ENCODE measurements at places on chromosomes 11 and 22.

DNA sequence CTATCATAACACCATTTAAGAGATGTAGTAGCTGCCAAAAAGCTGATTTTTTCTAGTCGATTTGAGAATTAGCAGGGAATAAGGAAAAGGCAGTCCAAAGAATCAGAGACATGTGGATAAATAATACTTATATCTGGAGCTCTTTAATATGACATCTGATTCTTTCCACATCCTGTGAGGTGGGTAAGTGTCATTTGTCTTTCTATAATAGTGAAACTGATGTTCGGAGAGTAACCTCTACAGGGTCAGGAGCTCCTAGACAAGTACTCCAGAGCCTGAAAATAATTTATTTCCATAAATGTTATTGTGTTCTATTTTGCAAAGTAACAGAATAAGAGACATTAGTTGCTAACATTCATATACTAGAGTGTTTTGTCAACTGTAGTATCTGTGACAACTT, 367.6 kb downstream of the DYNC2H1 start:
- no peak for DNase-seq

DNA sequence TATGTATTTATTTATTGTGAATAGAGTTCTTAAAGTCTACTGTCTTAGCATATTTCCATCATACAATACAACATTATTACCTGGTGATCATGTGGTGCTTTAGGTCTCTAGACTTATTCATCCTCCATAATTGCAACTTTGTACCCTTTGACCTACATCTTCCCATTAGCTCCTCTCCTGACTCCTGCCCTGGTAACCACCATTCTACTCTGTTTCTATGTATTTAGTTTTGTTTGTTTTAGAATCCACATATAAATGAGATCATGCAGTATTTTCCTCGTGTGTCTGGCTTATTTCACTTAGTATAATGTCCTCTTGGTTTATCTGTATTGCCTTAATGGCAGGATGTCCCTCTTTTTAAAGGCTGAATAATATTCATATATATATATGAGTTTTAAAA, 22.7 kb downstream of the NCAM1 start:
- DNase-seq, result no peak

GRCh38 chr11:33706546-33706945, 5.9 kb upstream of the C11orf91 start:
- no peak for DNase-seq

- no peak for DNase-seq
These were observed 19.1 kb upstream of the RCN1 start for GRCh38 chr11:32071811-32072210.

- DNase-seq, result peak; percentile 20
These were observed 934.9 kb downstream of the BRD1 start for GRCh38 chr22:48892578-48893287.

DNA sequence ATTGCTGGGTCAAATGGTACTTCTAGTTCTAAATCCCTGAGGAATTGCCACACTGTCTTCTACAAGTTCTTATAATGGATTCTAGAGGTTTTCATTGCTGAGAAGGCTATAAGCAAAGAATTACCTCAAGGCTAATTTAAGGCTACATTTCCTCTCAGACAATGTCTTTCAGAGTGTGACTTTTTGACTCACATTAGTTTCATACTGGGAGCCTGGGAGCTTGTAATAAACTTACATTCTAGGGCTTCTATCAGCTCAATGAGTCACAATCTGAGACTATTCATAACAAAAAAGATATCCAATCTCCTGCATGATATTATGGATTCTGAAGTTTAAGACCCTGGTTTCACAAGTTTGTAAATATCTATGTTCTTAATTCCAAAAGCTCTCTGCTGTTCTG, 408.7 kb downstream of the LRRC4C start:
- DNase-seq, result no peak

DNA sequence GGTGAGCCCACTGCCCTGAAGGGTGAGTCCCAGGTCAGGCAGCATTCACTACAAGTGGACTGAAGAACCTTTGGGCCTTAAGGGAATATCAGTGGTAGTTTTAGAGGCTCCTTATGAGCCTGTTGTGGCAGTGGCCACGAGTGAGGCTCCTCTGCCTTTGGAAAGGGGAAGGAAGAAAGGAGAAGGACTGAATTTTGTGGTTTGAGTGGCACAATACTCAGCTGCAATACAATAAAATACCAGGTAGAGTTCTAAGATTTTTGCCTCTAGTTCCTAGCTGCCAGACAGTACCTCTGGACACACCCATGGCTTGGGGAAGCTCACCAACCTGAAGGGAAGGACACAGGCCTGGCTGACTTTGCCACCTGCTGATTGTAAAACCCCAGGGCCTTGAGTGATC, 260.9 kb downstream of the DYNC2H1 start:
- DNase-seq, result no peak

DNA sequence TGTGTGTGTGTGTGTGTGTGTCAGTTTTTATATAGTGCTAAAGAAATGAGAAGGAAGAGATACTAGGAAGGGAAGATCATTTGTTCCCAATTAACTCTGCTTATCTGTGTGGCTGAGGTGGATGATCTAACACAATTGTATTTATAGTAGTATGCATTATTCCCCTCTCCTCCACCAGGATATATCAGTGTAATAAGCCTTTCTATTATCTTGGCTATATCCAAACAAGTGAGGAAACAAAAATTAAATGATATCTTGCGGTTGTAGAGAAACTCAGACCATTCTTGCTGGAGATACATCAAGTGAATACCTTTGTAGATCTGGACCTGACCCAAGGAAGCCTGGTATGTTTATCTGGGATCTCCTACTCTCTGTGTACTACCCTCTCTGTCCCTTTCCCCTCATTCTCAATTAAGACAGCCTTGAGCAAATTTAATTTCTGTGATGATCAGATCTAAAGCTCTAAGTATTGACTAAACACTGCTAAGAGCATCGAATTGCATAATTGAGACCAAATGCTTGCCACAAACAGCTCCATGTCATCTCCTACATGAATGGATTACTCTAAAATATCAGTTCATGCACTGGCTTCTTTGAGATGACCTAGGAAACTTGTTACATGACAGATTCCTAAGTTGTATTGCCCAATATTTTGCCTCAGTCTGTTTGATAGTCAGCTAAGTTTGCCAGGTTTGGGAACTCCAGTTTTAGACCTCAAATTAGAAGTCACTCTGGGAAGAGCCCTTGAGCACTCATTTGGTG, 185.3 kb upstream of the CTSC start:
- DNase-seq, result no peak

DNA sequence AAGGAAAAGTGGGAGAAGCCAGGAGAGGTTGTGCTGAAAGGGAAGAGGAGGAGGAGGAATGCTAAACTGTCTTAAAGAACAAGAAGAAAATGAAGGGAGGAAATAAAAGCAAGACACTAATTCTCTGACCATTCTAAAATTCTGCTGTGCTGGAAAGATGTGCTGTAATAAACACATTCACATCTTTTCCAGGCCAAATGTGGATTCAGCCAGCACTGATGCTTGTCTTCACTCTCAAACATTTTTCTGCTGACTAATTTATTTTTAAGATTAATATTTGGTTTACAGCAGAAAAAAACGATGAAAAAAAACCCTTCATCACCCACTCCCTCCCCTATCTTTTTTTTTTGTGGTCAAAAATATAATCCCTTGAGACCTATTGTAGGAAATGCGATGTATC, 223.6 kb downstream of the SWAP70 start:
- DNase-seq, result no peak

DNA sequence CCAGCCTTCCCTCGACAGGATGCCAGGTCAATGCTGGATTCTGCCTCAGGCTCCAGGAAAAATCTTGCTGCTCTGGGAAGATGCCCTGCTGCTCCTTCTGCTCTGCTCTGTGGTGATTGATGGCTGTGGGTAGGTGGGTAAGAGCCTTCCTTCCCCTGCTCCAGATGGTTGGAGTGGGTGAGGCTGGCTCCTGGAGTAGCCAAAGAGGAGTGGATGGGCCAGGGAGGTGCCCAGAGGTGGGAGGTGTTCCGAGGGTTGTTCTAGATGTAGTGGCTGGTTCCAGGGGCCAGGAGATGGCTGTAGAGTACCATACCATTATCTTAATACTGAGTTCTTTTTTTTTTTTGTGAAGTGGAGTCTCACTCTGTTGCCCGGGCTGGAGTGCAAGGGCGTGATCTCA, 99.6 kb upstream of the THY1 start:
- DNase-seq, result no peak

DNA sequence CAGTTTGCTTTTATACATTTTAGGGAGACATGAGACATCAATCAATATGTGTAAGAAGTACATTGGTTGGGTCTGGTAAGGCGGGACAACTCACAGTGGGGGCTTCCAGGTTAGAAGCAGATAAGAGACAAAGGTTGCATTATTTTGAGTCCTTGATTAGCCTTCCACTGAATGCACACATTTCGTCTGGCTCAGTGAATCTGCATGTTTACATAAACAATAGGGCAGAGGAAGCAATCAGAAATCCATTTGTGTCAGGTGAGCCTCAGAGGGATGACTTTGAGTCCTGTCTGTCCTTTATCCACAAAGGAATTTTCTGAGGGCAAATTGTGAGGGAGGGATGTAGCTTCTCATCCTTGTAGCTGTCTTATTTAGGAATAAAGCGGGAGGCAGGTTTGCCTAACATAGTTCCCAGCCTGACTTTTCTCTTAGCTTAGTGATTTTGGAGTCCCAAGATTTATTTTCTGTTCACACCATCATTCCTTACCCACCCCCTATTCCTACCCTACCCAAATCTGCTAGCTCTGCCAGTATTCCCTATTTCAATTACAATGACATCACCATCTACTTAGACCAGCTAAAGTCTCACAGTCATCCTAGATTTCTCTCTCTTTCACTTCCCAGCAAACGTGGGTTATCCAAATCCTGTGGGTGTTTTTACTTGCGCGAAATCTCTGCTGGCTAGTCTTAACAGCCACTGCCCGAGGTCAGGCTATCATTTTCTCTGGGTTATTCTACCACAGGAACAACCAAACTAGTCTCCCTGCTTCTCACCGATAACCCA, 2.9 kb downstream of the SC5D start:
- no peak for DNase-seq

- DNase-seq, result no peak
These were observed 47.8 kb downstream of the NTM start for GRCh38 chr11:131418189-131418588.

- no peak for DNase-seq
These were observed 20.0 kb downstream of the KDM4D start for GRCh38 chr11:94993400-94993943.

DNA sequence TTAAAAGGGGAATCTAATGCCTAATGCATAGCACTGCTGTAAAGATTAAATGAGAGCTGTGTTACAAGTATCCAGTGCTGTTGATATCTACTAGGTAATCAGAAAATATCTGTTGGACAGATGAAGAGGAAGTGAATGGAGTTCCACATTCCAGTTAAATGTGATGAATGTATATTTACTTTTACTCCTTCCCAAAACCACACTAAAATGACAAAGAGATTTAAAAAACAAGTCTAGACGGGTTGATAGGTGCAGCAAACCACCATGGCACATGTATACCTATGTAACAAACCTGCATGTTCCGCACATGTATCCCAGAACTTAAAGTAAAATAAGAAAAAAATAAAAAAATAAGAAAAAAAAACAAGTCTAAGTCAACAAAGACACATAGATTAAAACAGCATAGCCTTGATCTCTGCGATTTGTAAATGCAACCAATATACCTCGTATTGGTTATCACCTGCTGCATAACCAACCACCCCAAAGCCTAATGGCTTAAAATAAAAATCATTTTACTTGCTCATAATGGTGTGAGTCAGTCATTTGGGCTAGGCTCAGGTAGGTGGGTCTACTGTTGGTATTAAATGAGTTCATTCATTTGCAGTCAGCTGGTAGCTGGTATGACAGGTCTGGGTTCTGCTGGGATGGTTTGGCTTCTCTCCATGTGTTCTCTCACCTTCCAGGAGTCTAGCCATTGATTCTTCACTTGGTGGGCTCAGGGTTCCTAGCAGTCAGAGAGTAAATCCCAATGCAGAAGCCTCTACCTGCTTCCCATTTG, 39.7 kb upstream of the SLC6A5 start:
- DNase-seq, result no peak

GRCh38 chr22:26977741-26978376, 320.5 kb downstream of the MIAT start:
- no peak for DNase-seq

DNA sequence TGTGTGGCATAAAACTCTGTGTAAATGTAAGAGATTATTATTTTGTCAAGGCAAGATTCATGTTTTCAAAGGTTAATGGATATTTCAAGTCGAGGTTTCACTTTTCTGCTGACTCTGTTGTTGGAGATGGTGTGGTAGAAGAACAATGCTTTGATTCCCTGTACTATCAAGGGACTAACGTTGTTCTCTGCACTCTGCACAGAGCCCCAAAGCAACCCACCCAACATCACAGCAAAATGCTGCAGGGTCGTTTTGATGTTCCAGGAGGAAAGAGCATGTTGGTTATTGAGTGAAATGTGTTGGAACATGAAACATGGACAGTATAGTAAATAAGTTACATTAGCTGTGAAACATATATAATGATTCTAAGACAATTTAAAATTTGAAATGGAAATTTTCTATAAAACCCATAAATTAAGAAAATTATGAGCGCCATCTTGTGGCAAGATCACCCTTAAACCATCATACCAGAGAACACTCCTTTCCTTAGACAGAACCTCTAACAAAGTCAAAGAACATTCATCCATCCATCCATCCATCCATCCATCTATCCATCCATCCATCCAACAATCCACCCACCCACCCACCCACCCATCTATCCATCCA, 164.4 kb upstream of the ZBED5 start:
- no peak for DNase-seq

- no peak for DNase-seq
These were observed 17.2 kb upstream of the BSX start for GRCh38 chr11:122998727-122999366.

DNA sequence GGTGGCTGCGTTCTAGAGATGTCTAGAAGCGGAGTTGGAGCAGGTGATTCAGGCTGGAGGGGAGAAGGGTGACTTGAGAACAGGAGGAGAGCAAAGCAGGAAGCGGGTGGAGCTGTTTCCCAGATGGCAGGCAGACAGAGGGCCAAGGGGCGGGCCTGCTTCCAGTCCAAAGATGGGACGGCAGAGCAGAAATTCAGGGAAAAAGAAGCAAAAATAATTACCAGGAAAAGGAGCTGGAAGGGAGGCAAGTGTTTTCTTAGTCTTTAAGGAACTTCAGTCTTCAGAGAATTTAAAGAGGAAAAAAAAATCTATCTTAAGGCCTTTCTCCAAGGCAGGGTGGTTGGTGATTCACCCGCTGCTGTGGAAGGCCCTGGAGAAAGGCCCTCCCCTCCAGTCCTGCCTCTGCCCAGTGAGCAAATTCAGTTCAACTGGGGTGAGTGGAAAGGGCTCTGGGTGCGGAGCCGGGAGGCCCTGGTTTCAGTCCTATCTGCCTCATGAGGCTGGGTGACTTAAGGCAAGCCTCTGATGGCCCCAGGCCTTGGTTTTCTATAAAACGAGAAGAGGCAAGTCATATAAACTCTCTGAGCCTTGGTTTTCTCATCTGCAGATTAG, 4.5 kb upstream of the CREB3L1 start:
- no peak for DNase-seq

- peak; percentile 71 for DNase-seq
These were observed 26.2 kb downstream of the IGHMBP2 start for GRCh38 chr11:68929706-68930570.

GRCh38 chr11:2525166-2525861, 80.5 kb downstream of the KCNQ1 start:
- DNase-seq, result no peak

All from putamen (tissue), 1 donor.